ENCODE measurements at places on chromosomes 6 and 20. TPM values are rescaled to one million over a fixed set of nuclear protein-coding genes. Genes with fewer than 3 reads are reported as not detected.

ACTL10 gene
- not detected for total RNA-seq

MYH7B gene
- total RNA-seq: 0.03 TPM

CNKSR3 gene
- 13.0 TPM for total RNA-seq

SSTR4 gene
- 0.43 TPM for total RNA-seq

FNDC11 gene
- total RNA-seq: 0.14 TPM

BPIFB4 gene
- not detected for total RNA-seq

PROKR2 gene
- not detected for total RNA-seq

BPIFA3 gene
- total RNA-seq: not detected
